Activated T-helper 9 cell treated with anti-CD3 and anti-CD28 coated beads, Interleukin-2, amount 50 U/mL, for 16 hours (primary cell): ENCODE measurements at places on chromosomes 6 and 20.

DNA sequence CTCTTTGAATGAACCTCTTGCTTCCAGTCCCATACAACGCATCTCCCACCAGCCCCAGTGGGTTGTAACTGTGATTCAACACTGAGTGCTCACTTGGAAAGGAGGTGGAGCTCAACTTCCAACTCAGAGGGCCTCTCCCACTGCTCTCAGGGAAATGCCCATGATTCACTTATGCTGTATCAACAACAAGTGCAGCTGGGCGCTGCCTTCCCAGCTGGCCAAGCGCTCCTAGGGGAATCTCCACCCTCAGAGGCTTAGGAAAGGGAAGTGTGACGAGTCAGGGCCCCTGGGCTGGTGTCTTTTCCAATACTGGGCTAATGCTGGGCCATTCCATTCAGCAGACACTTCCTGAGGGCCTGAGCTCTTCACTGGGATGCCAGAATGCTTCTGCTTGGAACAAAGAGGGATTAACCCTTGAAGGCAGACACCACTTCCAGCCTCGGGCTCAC, 8.1 kb upstream of the OCSTAMP start:
- DNase-seq = peak; percentile 23

- no peak for DNase-seq
These were observed 7.6 kb downstream of the GSS start for GRCh38 chr20:34948030-34948429.

GRCh38 chr6:150711061-150711460, 111.4 kb downstream of the PLEKHG1 start:
- DNase-seq = no peak

GRCh38 chr20:19928328-19929011, 88.7 kb upstream of the NAA20 start:
- DNase-seq = no peak

DNA sequence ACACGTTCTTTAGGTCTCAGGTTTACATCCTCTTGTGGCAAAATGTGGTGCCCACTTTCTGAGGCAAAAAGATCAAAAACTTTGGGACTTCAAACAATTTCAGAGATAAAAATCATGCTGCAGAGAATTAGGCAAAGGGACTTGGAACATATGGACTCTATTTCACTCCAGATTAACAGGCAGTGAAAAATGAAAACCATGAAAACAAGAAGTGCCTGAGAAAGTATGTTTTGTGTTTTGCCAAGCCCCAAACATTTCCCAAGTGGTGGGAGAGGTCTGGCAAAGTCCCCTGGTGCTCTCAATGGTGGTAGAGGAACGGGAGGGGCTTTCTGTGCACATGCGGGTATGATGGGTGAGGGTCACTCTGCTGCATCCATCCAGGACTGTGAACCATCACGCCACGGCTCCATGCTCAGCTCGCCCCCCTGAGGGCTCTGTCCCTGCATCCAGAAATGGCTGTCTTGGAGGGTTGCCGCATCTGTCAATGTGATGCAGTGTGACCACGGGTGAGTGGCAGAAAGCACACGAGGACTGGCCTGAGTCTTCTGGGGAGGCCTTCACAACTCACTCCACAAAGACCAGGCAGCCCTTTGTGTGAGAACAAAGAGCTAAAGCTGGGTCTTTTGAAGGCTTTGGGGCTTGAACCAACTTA, 43.2 kb upstream of the TBC1D7 start:
- DNase-seq = no peak

DNA sequence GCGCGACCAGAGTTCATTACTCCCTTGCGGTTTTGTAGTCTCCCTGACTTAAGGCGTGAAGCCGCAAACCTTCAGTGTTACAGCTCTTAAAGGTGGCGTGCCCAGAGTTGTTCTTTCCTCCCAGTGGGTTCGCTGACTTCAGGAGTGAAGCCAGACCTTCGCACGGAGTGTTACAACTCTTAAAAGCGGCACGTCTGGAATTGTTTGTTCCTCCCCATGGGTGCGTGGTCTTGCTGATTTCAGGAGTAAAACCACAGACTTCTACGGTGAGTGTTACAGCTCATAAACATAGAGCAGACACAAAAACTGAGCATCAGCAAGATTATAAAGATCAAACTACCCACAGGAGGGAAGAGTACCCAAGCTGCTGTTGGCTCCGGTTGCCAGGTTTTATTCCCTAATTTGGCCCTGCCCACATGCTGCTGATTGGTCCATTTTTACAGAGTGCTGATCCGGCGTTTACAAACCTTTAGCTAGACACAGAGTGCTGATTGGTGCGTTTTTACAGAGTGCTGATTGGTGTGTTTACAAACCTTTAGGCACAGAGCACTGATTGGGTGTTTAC, 10.4 kb downstream of the TMEM14C start:
- no peak for DNase-seq

DNA sequence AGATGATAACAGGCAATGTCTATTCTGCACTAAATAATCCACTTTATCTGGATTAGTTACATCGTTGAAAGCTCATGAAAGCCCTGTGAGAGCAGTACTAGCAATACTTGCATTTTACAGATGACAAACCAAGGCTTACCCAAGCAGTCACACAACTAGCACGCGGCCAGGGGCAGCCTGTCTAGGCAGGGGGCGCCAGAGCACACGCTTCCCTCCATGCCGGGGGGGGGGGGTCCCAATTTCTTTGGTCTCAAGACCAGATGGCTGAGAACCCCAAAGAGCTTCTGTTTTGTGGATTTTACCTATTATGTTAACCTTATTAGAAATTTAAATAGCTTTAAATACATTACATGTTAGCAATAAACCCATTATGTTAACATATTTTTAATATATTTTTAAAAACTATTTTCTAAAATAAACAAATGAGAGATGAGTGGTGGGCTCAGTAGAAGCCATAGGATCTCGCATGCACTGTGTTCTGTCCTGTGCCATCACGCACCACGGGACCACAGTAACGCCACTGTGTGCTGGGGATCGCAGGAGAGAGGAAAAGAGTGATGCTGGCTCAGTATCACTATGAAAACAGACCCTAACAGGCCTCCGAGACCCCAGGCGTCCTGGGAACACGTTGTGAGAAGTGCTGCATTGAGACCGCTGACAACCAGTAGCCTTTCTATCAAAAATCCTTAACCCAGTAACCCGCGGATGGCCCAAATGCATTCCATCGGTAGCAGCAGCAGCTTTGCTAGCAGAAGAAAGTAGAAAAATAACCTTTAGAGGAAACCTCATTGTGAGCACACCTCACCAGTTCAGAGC, 5.3 kb upstream of the PRR18 start:
- peak; percentile 32 for DNase-seq

- no peak for DNase-seq
These were observed 481 bp downstream of the ZNF133 start for GRCh38 chr20:18288749-18289267.

GRCh38 chr20:4581838-4582237, 139.9 kb upstream of the PRND start:
- DNase-seq = no peak

DNA sequence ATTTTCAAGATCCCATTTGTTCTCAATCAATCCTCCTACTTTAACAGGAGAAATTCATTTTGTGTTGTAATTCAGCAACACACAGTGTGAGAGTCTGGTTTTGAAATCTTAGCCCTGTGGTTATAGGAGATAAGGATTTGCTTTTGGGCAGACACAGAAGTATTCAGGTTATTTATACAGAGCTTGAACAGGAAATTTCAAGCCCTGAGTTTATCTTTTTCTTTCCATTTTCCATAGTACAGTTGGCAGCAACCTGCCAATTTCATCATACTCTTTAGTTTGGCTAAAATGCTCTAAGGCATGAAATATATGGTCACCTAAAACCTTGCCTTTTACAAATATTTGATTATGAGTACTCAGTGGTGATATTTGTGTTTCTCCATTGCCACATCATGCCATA, 41.4 kb downstream of the PKIB start:
- no peak for DNase-seq

DNA sequence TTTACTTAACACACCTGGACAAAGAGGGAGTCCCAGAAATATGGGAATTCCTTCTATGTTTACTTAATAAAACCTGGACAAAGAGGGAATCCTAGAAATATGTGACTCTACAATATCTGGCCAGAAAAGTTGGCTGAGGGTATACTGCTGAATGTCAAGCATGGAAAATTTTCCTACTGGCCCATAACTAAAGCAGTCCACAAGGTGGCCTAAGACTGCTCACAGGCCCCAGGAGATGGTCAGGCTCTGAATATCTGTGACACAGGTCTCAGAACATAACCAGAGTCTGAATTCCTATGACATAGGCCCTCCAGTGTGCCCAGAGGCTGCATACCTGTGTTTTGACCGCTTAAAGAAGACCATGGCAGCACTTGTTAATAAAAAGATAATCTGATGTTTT, 578.2 kb upstream of the NRSN1 start:
- DNase-seq = no peak

- no peak for DNase-seq
These were observed 26.4 kb downstream of the RPP40 start for GRCh38 chr6:4977468-4977867.

DNA sequence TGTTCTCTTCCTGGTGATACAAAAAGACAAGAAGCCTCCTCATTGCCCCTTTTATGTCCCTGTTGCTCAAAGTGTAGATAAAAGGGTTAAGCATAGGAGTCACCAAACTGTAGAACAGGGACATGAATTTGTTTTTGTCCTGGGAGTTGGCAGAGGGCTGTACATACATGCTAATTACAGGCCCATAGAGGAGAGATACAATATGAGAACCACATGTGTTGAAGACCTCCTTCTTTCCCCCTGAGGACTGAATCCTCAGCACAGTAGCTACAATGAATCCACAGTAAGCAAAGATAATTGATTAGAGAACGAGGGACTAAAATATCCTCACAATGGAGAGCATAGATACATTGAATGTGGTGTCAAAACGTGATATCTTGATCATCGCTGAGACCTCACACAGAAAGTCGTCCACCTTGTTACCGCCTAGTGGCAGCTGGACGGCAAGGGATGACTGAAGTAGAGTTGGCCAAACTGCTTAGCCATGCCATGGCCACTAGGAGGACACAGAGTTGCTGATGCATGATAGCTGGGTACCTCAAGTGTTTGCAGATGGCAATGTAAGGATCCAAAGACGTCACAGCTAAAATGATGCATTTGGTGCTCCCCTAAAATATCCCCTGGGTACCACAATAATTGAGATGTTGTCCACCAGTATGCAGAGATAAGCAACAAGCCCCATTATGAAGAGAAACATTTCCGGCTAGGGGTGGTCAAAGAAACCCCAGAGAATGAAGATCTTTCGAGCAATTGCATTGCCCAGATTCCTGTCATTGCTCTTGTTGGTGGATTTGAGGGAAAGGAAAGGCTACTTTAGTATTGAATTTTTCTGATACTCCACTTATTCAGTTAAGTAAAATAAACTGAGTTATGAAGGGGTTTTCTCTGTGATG, 15.0 kb downstream of the OR2B3 start:
- DNase-seq = no peak

- DNase-seq = no peak
These were observed 1.8 kb upstream of the RNF24 start for GRCh38 chr20:4017051-4017712.

DNA sequence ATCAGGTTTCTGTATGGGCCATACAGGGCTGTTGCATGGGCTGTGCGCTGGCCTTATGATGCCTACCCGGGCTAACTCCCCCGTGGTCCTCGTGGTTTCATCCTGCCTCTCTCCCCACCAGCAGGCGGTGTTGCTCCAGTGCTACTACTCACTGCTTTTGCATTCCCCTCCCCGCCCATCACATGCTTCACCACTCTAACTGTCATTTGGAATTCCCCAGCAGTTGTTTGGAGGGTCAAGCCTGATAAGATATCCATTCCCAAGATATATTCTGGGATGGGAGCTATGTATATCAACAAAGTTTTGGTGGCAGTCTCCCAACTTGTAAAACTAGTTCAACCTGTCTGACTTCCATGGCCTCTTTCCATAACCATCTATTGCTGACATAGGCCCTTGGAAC, 233.2 kb upstream of the SOX4 start:
- no peak for DNase-seq

- DNase-seq = no peak
These were observed 256.6 kb downstream of the KHDC1L start for GRCh38 chr6:72968704-72969103.

GRCh38 chr6:132504757-132505156, 8.2 kb downstream of the STX7 start:
- DNase-seq = no peak

- DNase-seq = no peak
These were observed 99.9 kb downstream of the TCP11 start for GRCh38 chr6:35041086-35041861.

DNA sequence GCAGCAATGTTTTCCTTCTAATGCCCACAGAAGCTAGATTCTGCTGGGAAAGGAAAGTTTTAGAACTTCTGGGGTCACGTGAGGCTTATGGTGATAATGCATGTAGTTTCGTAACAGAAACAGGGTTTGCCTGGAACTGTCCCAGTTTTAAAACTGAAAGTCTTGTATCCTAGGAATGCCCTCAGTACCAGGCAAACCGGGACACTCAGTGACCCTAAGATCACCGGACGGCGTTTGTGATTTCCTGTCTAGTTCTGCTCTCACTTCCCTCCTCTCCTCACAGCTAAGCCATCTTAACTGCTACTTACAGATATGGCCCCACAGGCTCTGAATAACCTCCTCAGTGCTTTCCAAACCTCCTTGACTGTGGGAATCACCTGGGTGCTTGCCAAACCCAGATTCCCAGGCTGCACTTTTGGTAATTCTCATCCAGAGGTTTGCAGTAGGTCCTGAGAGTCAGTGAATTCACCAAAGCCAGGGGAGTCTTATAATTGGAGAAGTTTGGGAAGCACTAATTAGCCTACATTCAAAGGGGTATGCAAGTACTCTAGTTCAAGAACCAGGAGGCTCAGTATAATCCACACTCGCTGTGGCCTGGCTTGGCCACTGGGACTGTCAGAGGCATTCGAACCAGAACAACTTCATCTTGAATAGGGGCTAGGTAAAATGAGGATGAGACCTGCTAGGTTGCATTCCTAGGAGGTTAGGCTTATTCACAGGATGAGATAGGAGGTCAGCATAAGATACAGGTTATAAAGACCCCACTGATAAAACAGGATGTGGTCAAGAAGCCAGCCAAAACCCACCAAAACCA, 231.6 kb upstream of the MYLIP start:
- DNase-seq = no peak

DNA sequence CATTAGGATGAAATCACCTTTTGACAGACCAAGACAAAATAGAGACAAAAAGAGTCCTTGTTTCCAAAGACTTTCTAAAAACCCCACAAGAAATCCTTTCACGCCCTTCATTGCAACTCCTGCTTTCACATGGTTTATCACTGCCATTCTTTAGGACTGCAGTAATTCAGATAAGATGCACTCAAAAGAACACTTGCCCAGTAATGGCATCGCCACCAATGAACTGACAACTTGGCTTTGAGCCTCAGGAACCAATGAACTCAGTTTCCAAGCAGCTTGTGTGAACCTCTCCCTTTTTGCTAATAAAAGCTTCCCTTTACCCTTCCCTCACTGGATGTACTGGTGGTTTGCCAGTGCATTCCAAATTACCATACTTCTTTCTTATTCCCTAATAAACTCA, 21.8 kb downstream of the OSTM1 start:
- DNase-seq = no peak

GRCh38 chr6:12170351-12171092, 119.6 kb upstream of the EDN1 start:
- no peak for DNase-seq

- DNase-seq = no peak
These were observed 54.5 kb upstream of the DACT2 start for GRCh38 chr6:168374051-168374502.

GRCh38 chr6:127533736-127534135, 14.6 kb upstream of the MTCL3 start:
- DNase-seq = no peak
